ENCODE measurements at places on chromosomes 5 and 9.
A peak's percentile ranks its signal among the peaks of the same experiment; 100 is the strongest.

DNA sequence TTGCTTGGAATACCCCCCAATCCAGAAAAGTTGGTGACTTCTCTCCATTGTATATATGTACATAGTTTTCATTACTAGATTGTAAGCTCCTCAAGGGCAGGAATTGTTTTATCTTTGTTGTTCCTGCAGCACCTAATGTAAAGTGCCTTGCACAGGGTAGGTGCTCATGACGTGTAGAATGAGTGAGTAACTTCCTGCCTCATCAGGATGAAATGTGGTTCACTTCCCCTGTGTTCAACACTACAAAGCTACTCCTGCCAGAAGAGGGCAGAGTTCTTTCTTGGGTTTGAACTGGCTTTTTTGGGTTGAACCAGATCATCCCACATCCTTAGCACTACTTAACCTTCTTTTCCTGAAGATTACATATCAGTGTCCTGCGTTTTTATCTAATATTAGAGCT lies 23.9 kb downstream of the GTF3C4 start:
- DNase-seq = peak; percentile 68

GRCh38 chr5:175724314-175725275 lies 66.7 kb downstream of the HRH2 start:
- DNase-seq = no peak

- DNase-seq = no peak
Observed at GRCh38 chr9:92760070-92760469, 4.6 kb downstream of the BICD2 start.

DNA sequence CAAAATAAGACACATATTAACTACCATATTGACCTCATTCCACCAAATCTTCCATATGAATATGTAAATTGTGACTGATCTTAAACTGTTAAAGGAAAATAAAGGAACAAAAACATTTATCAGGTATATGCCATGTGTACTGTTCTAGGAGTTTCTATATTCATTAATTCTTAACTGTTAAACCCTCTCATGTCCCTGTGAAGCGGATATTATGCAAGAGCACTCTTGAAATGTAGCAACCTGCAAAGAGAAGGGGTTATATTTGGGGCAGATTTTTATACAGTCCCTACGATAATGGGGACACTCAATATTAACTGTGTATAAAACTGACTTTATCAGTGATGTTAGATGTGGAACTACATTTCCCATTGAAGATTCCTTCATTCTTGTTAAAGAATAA lies 184.9 kb upstream of the OR13F1 start:
- DNase-seq = no peak

DNA sequence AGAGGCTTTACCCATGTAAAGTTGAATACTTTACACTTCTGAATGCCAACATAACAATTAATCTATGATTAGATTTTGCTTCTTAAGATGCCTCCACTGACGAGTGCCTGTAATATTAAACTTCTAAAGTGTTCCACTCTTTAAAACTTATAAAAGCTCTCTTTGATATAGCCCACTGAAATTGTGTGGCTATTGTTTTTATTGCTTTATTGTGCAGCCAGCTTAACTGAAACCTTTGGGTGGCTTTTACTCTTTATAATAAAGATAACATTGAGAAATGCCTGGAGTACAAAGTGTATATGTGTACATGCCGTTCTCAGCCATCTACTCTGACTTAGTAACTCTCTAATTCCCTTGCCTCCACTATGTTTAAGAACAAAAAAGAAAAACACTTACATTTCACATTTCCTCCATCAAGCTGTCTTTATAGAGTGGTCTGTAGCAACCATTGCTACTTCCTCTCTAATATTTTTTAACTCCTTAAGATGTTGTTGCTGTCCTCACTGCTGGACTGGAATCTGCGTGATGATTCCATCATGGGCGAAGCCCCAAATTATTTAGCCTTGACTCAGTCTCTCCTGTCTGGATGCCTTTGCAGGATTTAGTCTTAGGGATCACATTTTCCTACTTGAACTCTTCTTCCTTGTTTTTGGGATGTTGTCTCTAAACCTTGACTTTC lies 9.1 kb downstream of the PIK3R1 start:
- DNase-seq = no peak

DNA sequence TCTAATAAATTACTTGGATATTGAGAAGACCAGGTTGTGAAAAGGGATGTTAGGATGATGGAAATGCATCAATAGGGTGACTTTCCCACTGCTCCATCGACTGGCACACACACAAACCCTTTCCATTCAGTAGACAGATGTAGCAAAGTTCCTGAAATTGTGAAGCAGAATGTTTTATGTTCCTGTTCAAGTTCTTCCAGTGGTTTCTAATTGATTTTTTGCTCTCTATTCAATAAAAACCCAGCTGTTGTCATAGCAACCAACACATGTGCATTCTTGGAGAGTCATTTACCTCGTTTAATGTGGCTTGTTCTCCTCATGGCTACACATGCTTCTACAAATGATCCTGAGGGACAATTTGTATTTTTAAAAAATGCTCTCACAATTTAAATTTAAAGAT lies 244.6 kb downstream of the RAB3C start:
- DNase-seq = no peak

GRCh38 chr9:110919609-110920008 lies 118.7 kb downstream of the LPAR1 start:
- DNase-seq = peak; percentile 64

GRCh38 chr9:18906656-18907395 lies 126.2 kb downstream of the SAXO1 start:
- DNase-seq = no peak

- DNase-seq = no peak
Observed at GRCh38 chr9:94687451-94687850, 39.0 kb upstream of the AOPEP start.

DNA sequence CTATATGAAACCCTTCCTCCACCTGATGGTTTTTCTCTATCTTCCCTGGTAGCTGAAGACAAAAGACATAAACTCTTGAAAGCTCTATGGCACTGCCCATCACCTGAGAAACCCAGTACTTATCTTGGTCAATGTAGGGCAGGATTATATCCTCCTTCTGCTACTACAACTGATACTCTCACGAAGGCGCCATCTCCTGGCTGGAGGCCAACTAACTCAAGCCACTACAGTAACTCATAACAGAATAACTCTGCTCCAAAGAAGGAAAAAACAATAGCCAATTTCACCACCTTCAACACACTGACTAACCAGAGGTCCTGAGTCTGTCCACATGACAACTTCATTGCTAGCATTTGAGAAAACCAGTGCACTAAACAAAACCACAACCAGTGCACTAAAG lies 409.2 kb downstream of the CETN3 start:
- DNase-seq = peak; percentile 11

GRCh38 chr5:109689740-109690241 lies at the start of gene MAN2A1:
Gene MAN2A1 (plus strand): TSS chr5:109689927. CDS start chr5:109690418, 491 bp downstream.
- DNase-seq = peak; percentile 86

DNA sequence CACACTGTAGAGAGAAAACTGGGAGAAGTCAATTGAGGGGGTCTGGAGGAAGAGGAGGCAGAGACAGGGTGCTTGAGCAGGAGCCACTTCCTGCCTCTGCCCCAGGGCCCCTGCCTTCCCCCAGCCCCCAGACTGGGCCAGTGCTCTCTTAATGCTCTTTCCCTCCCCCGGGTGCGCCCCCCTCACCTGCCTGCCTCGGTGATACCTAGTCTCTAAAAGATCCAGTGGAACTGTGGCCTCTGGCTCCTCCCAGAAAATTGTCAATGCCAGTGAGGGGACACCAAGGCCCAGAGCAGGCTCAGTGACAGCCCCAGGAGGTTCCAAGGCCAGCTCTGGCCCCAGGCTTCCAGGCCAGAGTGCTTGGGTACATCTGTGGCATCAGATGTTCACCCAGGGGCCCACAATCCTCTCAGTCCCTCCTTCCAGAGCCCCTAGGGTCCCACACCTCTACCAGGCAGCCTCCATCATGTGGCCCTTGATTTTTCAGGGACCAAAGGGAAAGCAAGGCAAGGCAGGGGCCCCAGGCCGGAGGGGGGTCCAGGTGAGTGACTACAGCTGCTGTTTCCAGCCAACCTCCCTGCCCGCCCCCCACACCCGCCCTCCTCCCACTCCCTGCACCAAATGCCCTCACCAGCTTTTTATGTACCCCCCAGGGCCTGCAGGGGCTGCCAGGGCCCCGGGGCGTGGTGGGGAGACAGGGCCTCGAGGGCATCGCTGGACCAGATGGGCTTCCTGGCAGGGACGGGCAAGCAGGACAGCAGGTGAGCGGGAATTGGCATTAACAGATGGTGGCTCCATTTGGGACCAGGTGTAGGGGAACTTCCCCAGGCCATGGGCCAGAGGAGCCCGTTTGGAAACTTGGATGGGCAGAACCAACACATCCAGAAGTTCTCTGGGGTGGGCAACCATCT lies 33.1 kb upstream of the ORM1 start:
- DNase-seq = no peak

- DNase-seq = no peak
Observed at GRCh38 chr5:116577064-116577788, 2.6 kb upstream of the SEMA6A start.

GRCh38 chr9:16593746-16594145 lies 276.7 kb downstream of the BNC2 start:
- DNase-seq = no peak

- no peak for DNase-seq
Observed at GRCh38 chr5:79890119-79890929, 100.7 kb downstream of the MTX3 start.

DNA sequence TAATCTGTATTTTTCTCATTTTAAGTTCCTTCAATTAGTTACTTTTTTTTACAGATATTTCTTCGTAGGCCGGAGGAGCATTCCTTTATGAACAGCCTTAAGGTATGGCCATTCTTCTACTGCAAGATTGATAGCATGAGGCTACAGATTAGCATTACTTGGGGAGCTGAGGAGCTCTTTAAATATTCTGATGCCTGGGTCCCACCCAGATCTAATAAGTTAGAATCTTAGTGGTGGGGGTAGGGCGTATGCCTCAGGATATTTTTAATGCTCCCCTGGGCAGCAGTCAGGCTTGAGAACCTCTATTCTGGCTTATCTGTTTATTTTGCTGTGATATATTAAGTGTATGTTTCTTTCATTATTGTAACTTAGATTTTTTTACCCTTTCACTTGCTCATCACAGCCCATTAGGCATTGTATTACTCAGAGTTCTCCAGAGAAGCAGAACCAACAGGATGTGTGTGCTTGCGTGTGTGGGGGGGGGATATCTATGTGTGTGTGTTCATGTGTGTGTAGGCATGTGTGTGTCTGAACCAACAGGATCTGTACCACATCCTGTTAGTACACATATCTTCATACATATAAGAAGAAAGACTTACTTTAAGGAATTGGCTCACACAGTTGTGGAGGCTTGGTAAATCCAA lies 91.8 kb upstream of the MTAP start:
- DNase-seq = no peak

- DNase-seq = peak; percentile 56
Observed at GRCh38 chr5:109690242-109690974, 681 bp downstream of the MAN2A1 start.

DNA sequence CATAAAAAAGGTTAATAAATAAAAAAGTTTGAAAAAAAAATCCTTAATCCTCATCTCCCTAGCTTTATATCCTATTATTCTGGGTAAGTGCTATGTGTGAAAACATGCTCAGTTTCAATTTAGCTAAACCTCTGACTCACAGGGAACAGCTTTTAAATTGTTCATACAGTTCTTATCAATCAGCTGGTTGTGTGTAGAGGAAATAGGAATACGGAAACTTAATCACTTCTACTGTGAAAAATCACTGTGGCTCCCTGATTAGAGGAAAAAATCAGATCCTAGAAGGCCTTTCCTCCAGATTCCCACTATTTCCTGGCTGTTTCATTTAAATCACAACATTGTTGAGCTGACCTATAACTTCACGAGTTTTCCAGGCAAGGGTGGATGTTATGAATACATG lies 120.5 kb downstream of the MARCHF3 start:
- no peak for DNase-seq

- DNase-seq = no peak
Observed at GRCh38 chr5:11973469-11973868, 69.2 kb upstream of the CTNND2 start.

DNA sequence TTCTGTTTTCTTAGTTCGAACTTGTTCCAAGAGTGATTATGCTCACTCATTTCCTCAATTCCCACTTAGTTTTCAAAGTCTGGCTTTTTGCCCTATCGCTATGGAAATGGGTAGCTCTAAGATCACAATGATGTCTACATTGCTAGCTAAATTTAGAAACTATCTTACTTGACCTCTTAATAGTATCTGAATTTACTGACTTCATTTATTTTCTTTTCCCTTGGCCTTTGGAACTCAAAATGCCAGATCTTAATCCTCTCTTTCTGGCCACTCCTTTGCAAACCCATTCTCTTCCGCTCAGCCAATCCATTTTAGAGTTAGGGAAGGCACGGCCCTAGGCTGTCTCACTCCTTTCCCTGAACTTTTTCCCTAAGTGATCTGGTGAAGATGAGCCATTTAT lies 137.0 kb downstream of the FER start:
- DNase-seq = no peak

GRCh38 chr9:91783411-91783810 lies 166.6 kb downstream of the ROR2 start:
- no peak for DNase-seq

GRCh38 chr5:35656721-35657120 lies 39.1 kb downstream of the SPEF2 start:
- DNase-seq = no peak

- no peak for DNase-seq
Observed at GRCh38 chr9:106587042-106587441, 275.9 kb upstream of the ZNF462 start.

GRCh38 chr5:163649514-163649913 lies 144.1 kb downstream of the MAT2B start:
- DNase-seq = no peak

DNA sequence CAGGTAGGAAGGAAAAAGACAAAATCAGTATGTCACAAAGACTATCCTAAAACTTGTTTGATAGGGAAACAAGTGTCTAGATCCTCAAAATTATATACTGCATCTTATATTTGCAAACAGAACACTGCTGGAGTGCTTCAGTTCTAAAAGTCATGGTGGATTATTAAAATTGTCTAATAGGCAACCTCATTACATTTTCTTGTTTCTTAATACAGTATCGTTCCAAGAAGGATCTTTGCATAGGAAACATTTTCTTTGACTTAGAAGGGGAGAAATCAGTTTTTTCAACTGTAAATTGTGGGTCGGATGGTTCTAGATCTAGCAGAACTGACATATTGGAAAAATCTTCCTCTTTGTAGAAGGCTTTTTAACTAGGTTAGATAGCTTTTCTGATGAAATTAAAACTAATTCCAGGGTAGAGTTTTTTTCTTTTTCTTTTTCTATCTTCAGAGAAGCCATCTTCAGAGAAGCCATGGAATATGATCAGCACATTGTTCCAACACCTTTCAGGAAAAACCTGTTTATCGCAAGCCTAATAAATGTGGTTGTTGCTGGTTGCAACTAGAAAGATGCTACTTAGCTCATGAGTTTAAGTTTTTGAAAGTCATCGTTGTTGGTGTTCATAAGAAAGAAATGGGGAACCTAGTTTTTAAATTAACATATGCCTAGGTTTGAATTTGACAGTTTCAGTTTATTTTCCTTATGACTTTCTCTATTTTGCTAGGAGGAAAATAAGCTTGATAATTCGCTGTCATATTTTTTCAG lies 7.4 kb downstream of the CPEB4 start:
- DNase-seq = no peak
